ENCODE measurements at places on chromosomes 13 and 19. TPM values are rescaled to one million over a fixed set of nuclear protein-coding genes. Genes with fewer than 3 reads are reported as not detected.

ZNF653 gene
- 21.8 TPM for total RNA-seq

GRCh38 chr19:58397533-58398037 lies 2.1 kb downstream of the RNF225 start:
- DNase-seq: no peak
- H3K36me3 ChIP-seq: peaks cover 29% of the 10 kb centered on the region
- no peak overlapping the region for H3K27ac ChIP-seq
- peaks cover 36% of the 10 kb centered on the region for H3K4me1 ChIP-seq

DNA sequence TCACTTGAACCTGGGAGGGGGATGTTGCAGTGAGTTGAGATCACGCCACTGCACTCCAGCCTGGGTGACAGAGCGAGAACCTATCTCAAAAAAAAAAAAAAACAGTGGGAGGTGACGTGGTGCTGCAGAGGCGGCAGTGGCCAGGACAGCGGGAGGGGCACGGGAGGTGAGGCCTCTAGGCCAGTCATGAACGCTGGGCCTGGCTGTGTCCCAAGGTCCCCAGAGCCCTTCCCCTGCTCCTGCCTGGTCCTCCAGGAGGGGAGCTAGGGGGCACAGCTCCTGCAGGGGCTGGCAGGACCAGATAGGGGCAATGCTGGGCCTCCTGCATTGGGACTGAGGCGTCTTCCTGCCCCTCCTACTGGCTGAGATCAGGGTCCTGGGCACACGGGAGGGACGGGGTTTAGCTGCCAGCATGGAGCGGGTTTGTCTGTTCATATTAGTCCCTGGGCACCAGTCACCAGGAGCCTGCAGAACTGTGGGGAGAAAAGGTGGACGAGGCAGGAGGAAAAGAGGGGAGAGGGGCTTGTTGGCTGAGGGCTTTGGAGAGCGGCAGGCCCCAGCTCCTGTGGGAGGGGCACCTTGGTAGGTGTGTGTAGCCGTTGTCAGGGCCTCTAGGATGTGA lies 4.5 kb downstream of the MAP2K7 start:
- H3K27me3 ChIP-seq: no peaks in the 10 kb centered on the region

DNA sequence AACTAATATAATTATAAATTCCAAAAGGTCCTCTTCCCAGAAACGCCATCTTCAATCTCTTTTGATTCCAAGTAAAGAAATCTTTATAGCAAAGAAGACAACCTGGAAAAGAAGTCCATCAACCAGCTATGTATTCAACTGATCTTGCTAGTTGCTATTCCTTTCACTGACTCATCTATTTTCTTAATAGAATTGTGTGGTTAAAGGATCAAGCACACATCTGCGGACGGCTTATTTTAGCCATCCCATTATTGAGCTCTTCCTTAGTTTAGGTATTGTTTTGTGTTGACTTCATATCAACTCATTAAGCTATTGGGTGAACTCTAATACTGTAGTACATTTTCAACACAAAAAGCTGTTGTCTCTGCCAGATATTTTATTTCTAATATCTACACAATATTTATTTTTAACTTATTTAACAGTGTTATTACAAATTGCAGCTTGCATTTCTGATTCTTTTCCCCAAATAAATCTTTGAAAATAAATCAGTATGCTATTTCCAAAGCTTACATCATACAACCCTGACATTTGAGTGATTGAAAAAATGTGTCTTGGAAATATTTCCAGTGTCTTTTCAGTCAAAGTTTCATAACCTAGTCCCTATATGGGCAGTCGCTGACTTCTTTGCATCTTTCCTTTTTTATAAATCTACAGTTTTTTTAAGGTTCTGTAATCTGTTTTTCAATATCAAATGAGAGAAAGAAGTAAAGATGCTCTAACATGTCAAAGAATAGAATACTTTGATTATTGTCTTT lies 158.8 kb upstream of the SPRY2 start:
- H3K27ac ChIP-seq: no peak overlapping the region
- no peaks in the 10 kb centered on the region for H3K36me3 ChIP-seq
- no peaks in the 10 kb centered on the region for H3K27me3 ChIP-seq
- no peak for DNase-seq

- no peak overlapping the region for H3K4me3 ChIP-seq
- no peak for DNase-seq
- H3K27me3 ChIP-seq: no peaks in the 10 kb centered on the region
- no peaks in the 10 kb centered on the region for H3K36me3 ChIP-seq
These were observed 324.0 kb downstream of the FOXO1 start for GRCh38 chr13:40342461-40342860.

DNA sequence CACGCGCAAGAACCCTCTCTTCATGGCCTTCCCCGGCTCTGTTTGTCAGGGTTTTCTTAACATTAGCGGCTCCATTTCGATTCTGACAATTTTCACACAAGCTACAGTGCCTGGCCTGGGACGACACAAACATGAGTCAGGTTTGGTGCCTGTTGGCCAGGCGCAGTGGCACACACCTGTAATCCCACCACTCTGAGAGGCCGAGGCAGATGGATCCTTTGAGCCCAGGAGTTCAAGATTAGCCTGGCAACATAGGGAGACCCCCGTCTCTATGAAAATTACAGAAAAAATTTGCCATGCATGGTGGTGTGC lies 1.9 kb upstream of the RAB20 start:
- H3K4me1 ChIP-seq: peaks cover 28% of the 10 kb centered on the region
- H3K27ac ChIP-seq: no peak overlapping the region
- H3K4me3 ChIP-seq: no peak overlapping the region
- H3K36me3 ChIP-seq: peaks cover 2% of the 10 kb centered on the region

GRCh38 chr13:113887700-113888201 lies 23.9 kb upstream of the GAS6 start:
- H3K36me3 ChIP-seq: no peaks in the 10 kb centered on the region
- peaks cover 2% of the 10 kb centered on the region for H3K4me1 ChIP-seq
- DNase-seq: no peak
- H3K27ac ChIP-seq: no peak overlapping the region
- no peak overlapping the region for H3K4me3 ChIP-seq

All from activated CD8-positive, alpha-beta T cell treated with anti-CD3 and anti-CD28 coated beads, Interleukin-2, amount 10 ng/mL, durations not matched to agents 7 days and 5 days (primary cell).